AML-193 (cell line): ENCODE measurements at places on chromosomes 4 and X.

GRCh38 chrX:139692908-139693307 lies 15.1 kb downstream of the MCF2 start:
- no peak for DNase-seq

DNA sequence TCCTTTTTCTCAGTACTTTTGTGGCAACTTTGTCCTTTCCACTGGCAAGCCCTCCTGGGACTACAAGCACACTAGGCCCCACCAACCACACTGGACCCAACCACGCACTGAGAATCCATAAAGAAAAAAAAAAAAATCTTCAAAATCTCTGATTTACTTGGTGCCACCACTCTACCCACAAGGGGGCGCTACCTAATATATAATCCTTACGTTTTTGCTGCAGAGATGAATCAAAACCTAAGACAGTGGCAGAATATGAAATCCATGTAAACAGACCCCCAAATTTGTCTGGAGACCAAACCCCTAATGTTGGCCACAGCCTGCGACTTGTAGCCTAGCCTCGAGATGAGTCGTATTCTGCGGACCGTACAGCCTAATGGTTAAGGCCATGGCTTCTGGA lies 63.5 kb upstream of the ARHGAP36 start:
- peak; percentile 11 for DNase-seq

DNA sequence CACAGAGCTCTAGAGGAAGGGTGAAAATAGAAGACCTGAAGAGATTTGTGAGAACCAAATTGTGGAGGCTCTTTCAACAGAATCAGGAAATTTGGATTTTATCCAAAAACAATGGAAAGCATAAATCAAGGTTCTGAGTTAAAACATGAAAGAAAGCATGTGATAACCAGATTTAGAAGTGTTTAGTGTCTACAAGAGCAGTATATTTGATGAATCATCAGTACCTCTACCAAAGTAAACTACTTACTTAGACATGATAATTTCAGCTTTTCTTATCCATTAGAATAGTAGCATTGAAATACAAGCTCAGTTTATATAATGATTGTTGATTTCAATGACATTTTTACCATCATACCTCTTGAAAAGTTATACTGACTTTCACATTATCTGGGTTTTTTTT lies 25.9 kb upstream of the INTU start:
- no peak for DNase-seq

GRCh38 chr4:111268769-111269414 lies 646.0 kb upstream of the PITX2 start:
- DNase-seq = no peak

DNA sequence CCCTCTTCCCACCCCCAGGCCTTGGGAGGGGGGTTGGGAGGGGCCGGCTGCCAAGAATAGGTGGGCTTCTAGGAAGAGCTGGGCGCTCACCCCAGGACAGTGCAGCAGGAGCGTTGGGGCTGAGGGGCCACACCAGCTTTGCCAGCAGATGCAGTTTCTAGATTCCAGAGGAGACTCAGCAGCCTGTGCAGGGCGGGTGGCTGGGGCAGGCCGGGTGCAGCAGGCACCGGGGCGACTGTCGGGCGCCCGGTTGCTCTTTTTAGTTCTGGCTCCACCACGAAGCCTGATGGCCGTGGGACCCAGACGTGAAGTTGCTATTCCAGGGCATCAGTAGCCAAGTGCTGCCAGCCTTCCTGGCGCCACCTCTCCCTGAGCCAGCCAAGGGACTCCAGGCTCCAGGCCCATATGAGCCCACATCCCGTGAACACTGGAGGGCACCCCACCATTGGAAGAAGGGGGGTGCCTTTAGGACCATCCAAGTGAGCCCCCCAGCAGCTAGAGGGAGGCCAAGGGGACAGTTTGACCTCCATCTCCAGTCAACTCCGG lies 5.8 kb downstream of the SSR4 start:
- no peak for DNase-seq

DNA sequence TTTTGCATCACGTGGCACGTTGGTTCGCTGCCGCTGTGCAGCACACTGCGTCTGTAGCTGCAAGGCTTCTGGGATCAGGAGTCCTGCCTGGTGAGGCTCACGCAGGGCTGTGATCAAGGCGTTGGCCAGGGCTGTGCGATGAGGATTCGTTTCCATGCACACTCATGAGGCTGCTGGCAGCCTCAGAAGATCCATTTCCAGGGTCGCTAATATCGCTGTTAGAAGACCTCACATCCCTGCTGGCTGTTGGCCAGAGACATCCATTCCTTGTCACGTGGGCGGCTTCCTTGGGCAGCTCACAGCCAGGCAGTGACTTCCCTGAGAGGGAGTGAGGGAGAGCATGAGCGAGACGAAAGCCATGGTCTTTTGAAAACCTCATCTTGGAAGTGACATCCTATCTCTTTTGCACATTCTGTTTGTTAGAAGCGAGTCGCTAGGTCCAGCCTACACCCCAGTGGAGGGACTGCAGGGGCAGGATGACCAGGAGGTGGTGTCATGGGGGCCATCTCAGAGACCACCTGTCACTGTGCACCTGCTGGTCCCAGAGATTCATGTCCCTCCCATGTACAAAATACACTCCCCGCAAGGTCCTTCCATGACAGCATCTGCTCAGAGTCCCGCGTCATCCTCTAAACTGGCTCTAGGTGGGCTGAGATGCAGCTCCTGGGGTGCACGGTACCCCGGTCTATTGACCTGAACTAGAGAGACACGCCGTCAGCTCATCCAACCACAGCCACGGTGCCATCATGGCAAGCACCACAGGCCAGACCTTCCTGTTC lies 12.2 kb downstream of the RGS12 start:
- DNase-seq = no peak
